ENCODE measurements at places on chromosomes 1 and 21. TPM values are rescaled to one million over a fixed set of nuclear protein-coding genes. Genes with fewer than 3 reads are reported as not detected.

TMEM61 gene
- 0.71 TPM for total RNA-seq

OPTC gene
- total RNA-seq: 40.7 TPM

TCHH gene
- total RNA-seq: 0.66 TPM

RNU1-2 gene
- total RNA-seq: under 0.01 TPM

KIF26B gene
- total RNA-seq: 10.1 TPM

ATP13A2 gene
- total RNA-seq: 29.6 TPM

EXTL1 gene
- 1.6 TPM for total RNA-seq

Measured in camera-type eye (tissue), 1 donor.